ENCODE measurements at places on chromosomes 5 and 9. TPM values are rescaled to one million over a fixed set of nuclear protein-coding genes. Genes with fewer than 3 reads are reported as not detected.

- H3K4me1 ChIP-seq = peaks cover 9% of the 10 kb centered on the region
- H3K36me3 ChIP-seq = no peaks in the 10 kb centered on the region
- no peak for DNase-seq
Observed at GRCh38 chr5:115329475-115329874, 33.0 kb upstream of the CCDC112 start.

The SPINK13 gene
- not detected for total RNA-seq

- no peaks in the 10 kb centered on the region for H3K4me1 ChIP-seq
Observed at GRCh38 chr5:34822956-34823715, 15.8 kb upstream of the TTC23L start.

DNA sequence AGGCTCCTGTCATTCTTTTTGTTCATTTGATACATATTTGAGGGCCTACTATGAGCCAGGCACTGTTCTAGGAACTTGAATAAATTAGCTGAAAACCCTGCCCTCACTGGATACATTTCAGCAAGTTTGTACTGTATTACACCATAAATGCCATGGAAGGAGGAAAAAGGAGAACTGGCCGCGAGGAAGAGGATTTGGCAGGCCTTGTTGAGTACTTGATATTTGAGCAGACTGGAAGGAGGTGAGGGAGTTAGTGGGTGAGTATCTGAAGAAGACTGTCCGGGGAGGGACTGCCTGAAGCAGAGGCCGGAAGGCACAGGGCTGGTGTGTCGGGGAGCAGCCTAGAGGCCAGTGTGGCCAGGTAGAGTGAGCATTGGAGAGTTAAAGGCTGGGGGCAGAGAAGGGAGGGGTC is 4.5 kb downstream of the SNX30 start:
- H3K36me3 ChIP-seq = no peaks in the 10 kb centered on the region
- H3K4me3 ChIP-seq = peak overlapping the region; percentile 4
- peak overlapping the region; percentile 39 for H3K27ac ChIP-seq
- no peak for DNase-seq
- H3K27me3 ChIP-seq = no peaks in the 10 kb centered on the region

The C5orf34 gene
- 16.8 TPM for total RNA-seq

DNA sequence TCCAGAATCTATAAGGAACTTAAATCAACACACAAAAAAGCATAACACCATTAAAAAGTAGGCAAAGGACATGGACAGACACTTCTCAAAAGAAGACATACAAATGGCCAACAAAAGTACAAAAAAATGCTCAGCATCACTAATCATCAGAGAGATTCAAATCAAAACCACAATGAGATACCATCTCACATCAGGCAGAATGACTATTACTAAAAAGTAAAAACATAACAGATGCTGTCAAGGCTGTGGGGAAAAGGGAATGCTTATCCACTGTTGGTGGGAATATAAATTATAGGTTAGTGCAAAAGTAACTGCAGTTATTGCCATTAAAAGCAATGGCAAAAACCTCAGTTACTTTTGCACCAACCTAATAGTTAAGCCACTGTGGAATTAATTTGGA is 32.2 kb upstream of the SPATA31D4 start:
- DNase-seq = no peak
- no peak overlapping the region for H3K27ac ChIP-seq
- H3K27me3 ChIP-seq = no peaks in the 10 kb centered on the region

GRCh38 chr5:19488786-19489185 is 499.2 kb downstream of the CDH18 start:
- H3K4me3 ChIP-seq = no peak overlapping the region
- no peak overlapping the region for H3K27ac ChIP-seq
- H3K4me1 ChIP-seq = no peaks in the 10 kb centered on the region
- no peaks in the 10 kb centered on the region for H3K36me3 ChIP-seq
- DNase-seq = no peak

DNA sequence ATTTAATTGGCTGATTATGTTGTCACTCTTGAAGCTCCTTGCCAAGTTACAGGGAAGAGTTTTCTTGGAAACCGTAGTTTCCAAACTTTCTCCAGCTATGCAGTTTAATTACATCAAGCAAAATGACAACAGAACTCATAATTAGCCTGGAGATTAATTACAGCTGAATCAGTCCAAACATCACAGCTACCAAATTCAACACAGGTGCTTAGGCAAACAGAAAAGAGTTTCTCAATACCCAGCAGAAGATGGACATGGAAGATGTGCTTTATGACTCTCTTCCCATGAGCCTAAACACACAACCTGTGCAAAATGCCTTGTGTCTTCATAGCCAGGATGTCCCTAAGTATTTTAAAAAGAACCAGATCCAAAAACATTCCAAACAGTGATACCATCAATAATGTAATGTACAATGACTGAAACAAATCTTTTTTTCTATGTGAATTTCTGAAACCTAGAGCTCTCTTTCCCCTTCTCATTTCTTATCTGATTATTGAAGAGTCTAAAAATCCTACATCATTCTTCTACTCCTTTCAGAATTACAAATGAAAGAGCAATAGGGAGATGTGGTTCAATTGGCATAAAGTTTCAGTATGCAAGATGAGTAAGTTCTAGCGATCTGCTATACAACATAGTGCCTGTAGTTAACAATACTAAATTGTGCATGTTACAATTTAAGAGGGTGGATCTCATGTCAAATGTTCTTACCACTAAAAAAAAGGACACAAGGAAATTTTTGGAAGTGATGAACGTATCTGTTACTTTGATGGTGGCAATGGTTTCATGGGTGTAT is 124.3 kb downstream of the RASEF start:
- no peaks in the 10 kb centered on the region for H3K36me3 ChIP-seq
- peaks cover 2% of the 10 kb centered on the region for H3K4me1 ChIP-seq
- H3K27ac ChIP-seq = no peak overlapping the region
- H3K4me3 ChIP-seq = no peak overlapping the region
- DNase-seq = no peak

DNA sequence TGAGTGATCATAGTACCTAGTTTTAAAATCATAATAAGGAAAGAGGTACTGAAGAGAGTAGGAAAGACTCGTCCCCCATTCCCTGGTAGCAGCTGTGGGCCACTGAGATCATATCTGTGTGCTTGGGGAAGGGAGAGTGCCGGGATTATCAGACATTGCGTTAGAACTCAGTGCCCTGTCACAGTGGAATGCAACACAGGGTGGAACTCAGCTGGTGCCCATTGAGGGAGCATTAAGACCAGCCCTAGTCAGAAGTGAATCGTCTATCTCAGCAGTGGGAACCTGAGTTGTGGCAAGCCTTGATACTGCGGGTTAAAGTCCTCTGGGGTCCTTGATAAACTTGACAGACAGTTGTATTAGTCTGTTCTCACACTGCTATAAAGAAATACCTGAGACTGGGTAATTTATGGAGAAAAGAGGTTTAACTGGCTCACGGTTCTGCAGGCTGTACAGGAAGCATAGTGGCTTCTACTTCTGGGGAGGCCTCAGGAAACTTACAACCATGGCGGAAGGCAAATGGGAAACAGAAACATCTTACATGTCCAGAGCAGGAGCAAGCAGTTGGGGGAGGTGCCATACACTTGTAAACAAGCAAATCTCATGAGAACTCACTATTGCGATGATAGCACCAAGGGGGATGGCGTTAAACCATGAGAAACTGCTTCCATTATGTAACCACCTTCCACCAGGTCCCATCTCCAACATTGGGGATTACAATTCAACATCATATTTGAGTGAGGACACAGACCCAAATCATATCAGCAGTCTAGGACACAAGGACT is 33.1 kb downstream of the NDUFAF2 start:
- DNase-seq = no peak
- H3K4me1 ChIP-seq = peaks cover 5% of the 10 kb centered on the region
- H3K4me3 ChIP-seq = no peak overlapping the region
- no peak overlapping the region for H3K27ac ChIP-seq
- H3K36me3 ChIP-seq = peaks cover 41% of the 10 kb centered on the region

DNA sequence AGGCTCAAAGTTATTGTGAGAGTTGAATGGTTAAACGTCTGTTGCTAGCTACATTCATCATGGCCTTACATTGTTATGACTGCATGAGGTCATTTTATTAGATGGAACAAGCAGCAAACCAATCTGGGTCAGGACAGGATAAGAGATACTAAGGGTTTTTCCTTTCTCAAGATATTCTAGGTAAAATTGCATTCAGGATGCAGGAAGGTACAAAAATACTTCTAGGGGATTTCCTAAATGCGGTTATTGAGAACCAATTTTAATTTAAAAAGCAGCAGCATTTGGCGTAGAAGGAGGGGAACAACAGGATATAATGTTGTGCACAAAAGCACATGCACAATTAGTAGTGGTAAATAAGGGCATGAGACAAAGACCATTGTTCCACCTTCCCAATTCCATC is 39.2 kb upstream of the LURAP1L start:
- no peaks in the 10 kb centered on the region for H3K36me3 ChIP-seq
- H3K27me3 ChIP-seq = no peaks in the 10 kb centered on the region
- no peak overlapping the region for H3K27ac ChIP-seq
- no peak overlapping the region for H3K4me3 ChIP-seq
- H3K4me1 ChIP-seq = no peaks in the 10 kb centered on the region

DNA sequence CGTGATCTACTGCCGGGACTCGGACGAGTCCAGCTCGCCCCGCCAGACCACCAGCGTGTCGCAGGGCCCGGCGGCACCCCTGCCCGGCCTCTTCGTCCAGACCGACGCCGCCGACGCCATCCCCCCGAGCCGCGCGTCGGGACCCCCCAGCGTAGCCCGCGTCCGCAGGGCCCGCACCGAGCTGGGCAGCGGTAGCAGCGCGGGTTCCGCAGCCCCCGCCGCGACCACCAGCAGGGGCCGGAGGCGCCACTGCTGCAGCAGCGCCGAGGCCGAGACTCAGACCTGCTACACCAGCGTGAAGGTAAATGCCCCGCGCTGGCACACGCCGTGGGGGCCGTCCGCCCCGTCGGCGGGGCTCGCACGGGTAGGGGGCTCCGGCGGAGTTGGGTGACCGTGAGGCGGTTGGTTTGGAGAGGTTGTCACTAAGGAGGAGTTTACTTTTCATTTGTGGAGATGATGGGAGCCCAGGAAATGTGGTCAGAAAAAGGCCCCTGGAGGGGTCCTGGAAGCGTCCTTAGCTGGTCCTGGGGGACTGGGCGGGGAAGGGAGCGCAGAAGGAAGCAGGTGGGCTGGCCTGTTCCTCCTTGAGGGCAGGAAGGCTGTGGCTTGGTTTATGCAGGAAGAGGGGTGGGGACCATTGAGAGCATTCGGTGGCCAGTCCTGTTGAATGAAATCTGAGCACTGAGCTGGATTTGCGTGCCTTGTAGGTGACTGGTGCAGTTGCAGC is 647 bp downstream of the PDE8B start:
- DNase-seq = no peak
- peaks cover 10% of the 10 kb centered on the region for H3K4me1 ChIP-seq
- no peaks in the 10 kb centered on the region for H3K36me3 ChIP-seq

The NR6A1 gene
- 0.82 TPM for total RNA-seq

- peaks cover 33% of the 10 kb centered on the region for H3K27me3 ChIP-seq
- peak overlapping the region; percentile 75 for H3K27ac ChIP-seq
- peaks cover 4% of the 10 kb centered on the region for H3K36me3 ChIP-seq
- no peak overlapping the region for H3K4me3 ChIP-seq
Observed at GRCh38 chr9:91040371-91041215, 239.0 kb downstream of the SYK start.

GRCh38 chr9:86116425-86116824 is 17.1 kb upstream of the GOLM1 start:
- peaks cover 10% of the 10 kb centered on the region for H3K27me3 ChIP-seq
- no peaks in the 10 kb centered on the region for H3K4me1 ChIP-seq
- H3K27ac ChIP-seq = no peak overlapping the region
- no peak for DNase-seq
- H3K4me3 ChIP-seq = no peak overlapping the region

DNA sequence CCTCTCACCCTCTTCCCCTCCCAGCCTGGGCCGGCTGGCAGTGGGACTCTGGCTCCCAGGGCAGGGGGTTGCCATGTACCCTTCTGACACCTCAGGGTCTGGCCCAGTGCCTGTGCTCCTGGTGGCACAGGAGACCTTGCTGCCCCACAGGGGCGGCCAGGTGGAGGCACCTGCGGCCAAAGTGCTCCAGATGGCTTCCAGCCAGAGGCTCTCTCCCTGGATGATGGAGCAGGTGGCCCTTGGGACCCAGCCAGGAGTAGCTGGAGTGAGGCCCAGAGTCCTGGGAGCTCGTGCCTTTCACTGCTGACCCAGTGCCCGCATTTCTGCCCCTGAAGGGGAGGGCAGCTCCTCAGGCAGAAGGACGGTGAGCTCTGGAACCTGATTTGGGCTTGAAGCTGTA is 87.3 kb downstream of the NTNG2 start:
- H3K4me3 ChIP-seq = no peak overlapping the region
- H3K27ac ChIP-seq = no peak overlapping the region
- H3K27me3 ChIP-seq = peaks cover 2% of the 10 kb centered on the region
- H3K36me3 ChIP-seq = no peaks in the 10 kb centered on the region
- H3K4me1 ChIP-seq = peaks cover 2% of the 10 kb centered on the region

GRCh38 chr9:92164490-92164889 is 49.3 kb upstream of the SPTLC1 start:
- H3K27ac ChIP-seq = no peak overlapping the region
- H3K4me3 ChIP-seq = no peak overlapping the region
- peaks cover 4% of the 10 kb centered on the region for H3K27me3 ChIP-seq
- H3K4me1 ChIP-seq = no peaks in the 10 kb centered on the region
- DNase-seq = no peak
- peaks cover 3% of the 10 kb centered on the region for H3K36me3 ChIP-seq

DNA sequence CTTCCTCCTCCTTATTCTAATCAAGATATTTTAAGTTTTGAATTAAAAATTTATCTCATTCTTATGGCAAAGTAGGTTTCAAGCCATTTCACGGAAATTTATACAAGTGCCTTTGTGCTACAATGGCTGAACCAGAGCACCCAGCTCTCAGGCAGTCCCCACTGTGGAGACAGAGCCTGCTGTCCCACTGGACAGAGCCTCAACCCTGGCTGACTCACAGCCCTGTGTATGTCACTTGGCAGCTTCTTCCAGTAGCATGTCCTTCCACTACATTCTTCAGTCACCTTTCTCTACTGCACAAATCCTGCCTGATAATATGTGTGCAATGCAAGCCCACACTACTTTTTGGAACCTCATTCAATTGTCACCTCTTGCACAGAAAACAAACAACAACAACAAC is 253.1 kb downstream of the PDE4D start:
- no peak overlapping the region for H3K4me3 ChIP-seq
- H3K4me1 ChIP-seq = no peaks in the 10 kb centered on the region
- no peak for DNase-seq

GRCh38 chr5:157801-158200 is 33.5 kb upstream of the LRRC14B start:
- H3K27ac ChIP-seq = no peak overlapping the region
- H3K4me1 ChIP-seq = no peaks in the 10 kb centered on the region
- no peaks in the 10 kb centered on the region for H3K36me3 ChIP-seq
- DNase-seq = no peak
- no peak overlapping the region for H3K4me3 ChIP-seq

DNA sequence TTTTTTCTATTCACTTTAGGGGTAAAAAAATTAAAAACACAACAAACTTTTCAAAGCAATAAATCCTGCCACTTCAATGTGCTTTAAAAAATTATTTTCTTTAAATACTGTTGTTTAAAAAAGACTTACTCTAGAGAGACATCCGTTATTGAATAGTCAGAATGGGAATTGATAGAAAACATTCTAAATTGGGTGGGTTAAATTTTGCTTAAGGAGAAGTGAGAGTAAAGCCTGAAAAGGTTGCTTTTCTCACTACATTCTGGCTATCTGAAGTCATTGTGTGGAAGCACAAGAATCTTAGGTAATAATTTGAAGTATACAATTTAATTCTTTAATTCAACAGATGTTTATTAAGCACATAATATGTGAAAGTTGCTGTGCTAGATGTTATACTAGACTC is 509.3 kb downstream of the NR2F1-AS1 start:
- no peak overlapping the region for H3K27ac ChIP-seq
- no peaks in the 10 kb centered on the region for H3K27me3 ChIP-seq
- no peak for DNase-seq
- H3K4me3 ChIP-seq = no peak overlapping the region
- H3K4me1 ChIP-seq = no peaks in the 10 kb centered on the region
- H3K36me3 ChIP-seq = no peaks in the 10 kb centered on the region

The TMEM215 gene
- not detected for total RNA-seq
